ENCODE measurements at places on chromosomes 5 and 9.

DNA sequence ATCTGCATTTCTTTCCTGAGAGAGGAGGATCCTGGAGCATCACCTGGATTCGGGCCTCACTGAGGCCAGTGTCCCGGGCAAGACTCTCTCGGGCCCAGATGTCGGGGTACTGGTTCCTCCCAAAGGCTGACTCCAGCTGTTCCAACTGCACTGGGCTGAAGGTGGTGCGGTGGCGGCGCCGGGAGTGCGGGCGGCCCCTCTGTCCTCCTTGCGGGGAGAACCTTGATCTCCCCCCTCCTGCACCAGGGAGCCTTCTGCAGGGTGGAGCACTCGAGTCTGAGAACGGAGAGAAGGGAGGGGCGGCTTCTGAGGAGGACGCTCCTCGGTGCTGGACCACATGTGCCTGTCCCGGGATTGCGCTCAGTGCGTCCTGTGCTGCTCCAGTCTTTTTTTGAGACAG, 2.0 kb downstream of the PROP1 start:
- DNase-seq: no peak

DNA sequence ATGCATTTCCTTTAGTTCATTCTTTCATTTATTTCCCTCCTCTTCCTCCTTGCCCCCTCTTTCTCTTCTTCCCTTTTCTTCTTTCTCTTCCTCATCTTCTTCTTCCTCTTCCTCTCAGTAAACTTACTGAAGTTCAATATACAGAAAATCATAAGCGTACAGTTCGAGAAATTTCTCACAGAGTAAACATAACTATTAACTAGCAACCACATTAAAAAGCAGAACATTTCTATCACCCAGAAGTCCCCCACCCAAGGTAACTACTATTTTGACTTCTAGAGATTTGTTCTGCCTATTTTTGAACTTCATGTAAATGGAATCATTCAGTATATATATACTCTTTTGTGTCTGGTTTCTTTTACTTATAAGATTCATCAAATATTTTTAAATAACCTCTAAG, 48.2 kb downstream of the TNFAIP8 start:
- no peak for DNase-seq

DNA sequence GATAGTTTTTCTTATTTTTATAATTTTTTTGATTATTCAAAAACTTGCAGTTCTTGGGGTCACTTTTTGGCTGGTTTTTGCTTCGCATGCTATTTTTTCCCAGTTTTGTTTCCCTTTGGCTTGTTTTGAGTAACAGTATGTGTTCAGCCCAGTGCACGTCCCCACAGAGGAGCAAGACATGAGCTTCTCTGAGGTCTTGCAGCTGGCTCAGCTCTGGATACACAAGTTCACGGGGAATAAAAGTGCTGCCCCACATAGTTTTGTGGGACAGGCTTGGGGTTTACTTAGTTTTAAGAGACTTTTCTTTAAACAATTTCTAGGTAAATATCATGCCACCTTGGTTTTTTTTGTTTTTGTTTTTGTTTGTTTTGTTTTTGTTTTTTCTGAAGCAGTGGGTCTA, 297.8 kb upstream of the IRX1 start:
- no peak for DNase-seq

DNA sequence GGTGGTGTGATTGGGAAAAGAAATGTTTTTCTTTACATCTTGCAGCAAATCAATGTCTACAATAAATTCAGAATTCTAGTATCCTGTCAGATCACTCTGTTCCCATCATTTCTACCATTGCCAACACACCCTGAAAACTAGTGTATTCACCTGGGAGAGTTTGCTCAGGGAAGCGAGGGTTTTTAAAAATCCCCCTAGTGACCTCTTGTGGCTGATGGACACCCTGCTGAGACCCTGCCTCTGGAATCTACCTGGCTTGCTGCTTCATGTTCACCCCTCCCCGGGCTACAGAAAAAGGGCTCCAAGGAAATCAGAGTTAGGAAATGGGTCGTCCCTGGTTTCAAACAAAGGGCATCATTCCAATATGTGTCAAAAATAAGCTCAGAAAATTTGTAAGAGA, 21.4 kb upstream of the ALDOB start:
- no peak for DNase-seq

- peak; percentile 70 for DNase-seq
These were observed 21.9 kb upstream of the VDAC1 start for GRCh38 chr5:134026521-134027287.

DNA sequence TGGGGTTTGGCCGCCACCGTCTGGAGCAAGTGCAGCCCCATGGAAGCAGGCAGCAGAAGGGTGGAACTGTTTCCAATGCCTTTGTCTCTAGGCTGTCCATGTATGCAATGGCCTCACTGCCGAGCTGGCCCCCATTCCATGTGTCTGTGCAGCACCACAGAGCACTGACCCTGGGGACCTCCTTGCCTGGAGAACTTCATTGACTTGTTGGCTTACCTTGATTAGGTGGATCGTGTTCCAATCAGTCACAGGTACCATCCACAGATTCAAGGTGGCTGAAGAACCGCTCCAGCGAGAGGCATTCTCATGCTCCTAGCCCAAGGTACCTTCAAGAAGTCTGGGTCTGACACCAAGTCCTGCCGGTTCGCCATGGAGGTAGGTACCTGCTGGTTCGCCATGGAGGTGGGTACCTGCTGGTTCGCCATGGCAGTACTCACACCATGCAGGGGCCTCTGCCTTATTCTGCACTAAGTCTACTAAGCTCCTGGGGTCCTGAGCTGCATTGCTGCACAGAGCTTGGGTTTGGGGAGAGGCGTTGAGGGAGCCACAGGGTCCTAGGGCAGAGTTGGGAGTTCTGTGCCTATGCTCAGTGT, 358.3 kb upstream of the IRX1 start:
- DNase-seq: no peak

DNA sequence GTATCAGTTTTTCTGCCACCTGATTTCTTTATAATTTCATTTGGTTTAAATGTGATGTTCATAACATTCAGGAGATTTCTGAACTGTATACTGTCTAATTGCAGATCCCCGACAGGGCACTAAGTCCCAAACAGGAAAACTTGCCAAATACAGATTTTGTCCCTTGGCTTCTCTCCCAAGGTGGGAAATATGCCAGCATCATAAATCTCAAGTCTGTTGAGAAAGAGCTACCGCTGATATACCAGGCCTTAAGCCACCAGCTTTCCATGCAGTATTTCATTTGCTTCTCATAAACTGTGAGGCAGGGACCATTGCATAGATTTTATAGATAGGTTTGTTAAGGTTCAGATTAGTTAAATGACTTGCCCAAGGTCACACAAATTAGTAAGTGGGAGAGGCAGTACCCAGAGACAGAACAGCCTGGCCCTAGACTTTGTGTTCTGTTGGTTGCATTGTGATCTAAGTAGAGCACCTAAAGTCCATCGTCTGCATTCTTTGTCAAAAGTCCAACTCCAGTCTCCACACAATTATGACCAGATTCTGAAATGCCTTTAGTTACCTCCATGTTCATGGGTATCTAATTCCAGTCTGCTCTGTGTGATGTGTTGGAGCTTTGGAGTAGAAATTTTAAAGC, 16.2 kb downstream of the GPR21 start:
- no peak for DNase-seq

DNA sequence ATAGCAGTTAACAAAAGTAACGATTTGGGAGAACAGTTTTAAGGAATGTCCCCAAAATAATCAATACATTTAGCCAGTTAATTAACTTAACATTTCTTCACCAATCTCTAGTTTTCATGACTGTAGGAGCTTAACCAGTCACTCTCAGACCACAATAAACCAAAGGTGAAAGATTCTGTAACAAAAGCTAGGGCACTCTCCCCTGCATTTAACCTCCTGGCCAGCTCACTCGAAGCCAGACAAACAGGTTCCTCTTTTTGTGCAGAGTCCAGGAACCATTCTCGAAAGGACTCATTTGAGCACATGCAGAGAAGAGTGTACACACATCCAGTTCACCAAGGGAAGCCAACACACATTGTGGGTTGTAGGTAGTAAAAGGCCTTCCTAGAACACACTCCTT, 6.5 kb downstream of the IL7R start:
- peak; percentile 36 for DNase-seq
